ENCODE measurements at places on chromosomes 7 and 10.

DNA sequence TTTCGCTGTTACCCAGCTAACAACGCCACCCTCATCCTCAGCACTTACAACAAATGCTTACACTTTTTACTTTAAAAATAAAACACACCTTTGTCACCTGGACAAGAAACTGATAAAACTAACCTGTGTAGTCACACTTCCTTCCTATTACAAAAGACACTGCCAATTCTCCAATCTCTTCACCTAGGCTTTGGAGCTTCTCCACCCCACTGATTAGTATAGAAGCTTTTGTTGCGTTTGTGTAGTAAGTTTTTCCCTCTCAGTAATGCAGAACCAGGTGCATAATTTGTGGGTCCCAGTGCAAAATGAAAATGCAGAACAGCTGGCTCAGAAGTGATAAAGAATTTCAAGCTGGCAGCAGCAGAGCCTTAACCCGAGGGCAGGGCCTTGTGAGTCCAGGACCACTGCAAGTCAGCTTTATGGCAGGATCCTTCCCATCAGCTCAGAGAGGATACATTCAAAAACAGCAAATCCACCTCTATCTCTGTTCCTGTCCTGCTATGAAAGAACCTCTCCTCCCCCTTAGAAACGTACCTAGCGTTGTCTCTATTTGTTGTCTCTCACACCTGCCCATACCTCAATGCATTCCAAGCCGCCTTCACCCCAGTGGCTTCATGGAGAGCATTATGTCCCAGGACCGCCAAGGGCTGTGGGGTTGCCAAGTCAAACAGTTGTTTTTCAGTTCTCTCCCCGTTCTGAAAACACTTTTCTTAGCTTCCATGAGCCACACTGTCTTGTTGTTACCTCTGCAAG, 40.3 kb upstream of the EGFR start:
- no peak for DNase-seq

- DNase-seq, result no peak
These were observed 20.1 kb downstream of the CNPY1 start for GRCh38 chr7:155526225-155526624.

GRCh38 chr10:97072851-97073665, 112.7 kb downstream of the SLIT1 start:
- peak; percentile 65 for DNase-seq

GRCh38 chr10:85638797-85639196, 727.8 kb downstream of the GRID1 start:
- DNase-seq, result no peak

DNA sequence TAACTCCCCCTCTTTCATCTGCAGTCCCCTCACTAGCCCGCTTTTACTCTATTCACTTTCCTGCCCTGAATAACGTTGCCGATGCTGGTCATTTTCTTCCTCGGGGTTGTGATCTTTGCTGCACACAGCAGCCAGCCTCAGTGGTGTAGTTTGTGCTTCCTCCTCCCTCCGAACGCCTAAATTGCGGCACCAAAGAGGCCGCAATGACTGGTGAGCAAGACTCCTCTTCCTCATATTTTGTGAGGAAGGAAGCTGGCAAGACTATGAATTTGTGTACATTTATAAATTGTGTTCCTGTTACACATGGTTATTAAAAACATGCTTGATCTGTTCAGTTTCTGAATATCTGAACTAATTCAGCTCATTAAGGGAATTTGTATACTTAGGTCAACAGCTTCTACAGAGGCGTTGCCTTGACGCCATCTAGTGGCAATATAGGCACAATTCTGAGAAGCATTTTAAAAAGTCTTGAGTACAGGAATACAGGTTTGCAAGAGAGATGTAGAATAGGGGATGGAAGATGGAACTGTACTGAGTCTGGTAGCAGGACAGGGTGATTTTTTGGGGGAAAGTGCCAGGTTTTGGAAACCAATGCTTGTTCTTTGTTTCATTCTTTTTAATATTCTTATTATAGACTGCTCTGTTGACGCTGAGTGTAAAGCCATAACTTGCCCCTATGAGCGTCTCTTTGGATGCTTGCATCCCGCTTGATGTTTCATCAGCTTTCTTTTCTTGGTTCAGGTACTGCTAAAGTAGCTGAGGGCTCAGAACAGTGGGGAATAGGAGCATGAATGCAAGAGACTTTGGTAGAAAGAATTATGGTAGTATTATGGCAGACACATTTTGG, 4.1 kb upstream of the TAS2R5 start:
- peak; percentile 40 for DNase-seq

- DNase-seq, result no peak
These were observed 27.7 kb upstream of the SLC25A13 start for GRCh38 chr7:96349572-96349971.

DNA sequence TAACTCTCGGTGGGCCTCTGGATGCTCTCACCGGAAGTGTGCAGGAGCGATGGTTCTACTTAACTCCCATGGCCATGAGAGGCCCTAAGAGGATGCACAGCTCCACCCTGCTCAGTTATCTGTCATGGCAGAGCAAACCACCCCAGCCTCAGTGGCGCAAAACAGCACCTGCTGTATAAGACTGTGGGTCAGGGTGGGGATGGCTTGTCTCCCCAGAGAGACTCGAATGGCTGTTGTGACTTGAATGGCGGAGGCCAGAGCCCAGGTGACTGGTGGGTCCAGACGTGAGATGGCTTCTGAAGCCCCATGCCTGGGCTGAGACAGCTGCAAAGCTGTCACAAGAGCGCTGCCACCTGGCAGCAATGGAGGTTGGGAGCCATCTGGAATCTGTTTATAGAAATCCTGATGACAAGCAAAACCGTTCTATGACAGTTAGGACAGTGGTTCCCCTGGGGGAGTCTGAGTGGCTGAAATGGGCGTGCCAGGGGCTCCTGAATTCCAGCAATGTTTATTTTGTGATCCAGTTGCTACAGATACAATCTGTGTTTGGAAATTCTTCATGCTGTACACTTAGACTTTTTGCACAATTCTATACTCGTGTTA, 490.5 kb downstream of the TCERG1L start:
- DNase-seq, result no peak

GRCh38 chr7:36887969-36888368, 163.7 kb upstream of the AOAH start:
- no peak for DNase-seq

DNA sequence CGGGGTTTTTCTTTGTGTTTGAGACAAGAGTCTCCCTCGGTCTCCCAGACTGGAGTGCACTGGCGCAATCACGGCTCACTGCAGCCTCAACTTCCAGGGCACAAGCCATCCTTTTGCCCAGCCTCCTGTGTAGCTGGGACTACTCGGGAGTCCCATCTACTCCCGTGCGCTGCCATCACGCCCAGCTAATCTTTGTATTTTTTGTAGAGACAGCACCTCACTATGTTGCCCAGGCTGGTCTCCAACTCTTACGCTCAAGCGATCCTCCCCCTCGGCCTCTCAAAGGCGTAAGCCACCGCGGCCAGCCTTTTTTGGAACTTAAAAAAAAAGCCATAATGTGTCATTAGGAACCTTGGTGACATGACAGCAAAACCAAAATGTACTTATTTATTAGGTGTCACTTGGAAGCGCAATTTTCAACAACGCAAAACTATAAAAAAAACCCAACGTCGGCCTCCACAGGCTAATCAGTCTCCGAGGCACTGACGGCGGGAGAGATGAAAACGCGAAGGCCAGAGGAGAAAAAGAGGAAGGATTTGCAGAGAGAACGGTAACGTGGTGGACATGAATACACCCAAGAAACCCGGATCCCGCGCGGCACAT, 911 bp upstream of the HNRNPH3 start:
- DNase-seq, result no peak

DNA sequence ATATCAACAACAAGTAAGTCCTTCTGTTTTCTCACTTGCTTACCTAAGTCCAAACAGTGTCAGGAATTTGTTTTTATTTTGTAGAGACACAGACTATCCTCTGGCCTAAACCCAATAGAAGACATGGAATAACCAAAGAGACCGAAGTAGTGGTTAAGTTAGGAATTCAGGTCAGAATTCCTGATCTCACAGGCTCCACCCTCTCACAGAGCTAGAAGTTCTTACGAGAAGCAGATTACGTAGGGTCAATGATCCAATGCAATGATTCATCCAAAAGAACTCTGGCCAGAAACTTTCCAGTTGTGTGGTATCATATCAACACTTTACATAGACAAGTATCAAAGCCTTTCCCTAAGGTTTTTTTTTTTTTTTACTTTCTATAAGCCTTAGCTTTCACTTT, 73.8 kb downstream of the IQUB start:
- DNase-seq, result no peak

DNA sequence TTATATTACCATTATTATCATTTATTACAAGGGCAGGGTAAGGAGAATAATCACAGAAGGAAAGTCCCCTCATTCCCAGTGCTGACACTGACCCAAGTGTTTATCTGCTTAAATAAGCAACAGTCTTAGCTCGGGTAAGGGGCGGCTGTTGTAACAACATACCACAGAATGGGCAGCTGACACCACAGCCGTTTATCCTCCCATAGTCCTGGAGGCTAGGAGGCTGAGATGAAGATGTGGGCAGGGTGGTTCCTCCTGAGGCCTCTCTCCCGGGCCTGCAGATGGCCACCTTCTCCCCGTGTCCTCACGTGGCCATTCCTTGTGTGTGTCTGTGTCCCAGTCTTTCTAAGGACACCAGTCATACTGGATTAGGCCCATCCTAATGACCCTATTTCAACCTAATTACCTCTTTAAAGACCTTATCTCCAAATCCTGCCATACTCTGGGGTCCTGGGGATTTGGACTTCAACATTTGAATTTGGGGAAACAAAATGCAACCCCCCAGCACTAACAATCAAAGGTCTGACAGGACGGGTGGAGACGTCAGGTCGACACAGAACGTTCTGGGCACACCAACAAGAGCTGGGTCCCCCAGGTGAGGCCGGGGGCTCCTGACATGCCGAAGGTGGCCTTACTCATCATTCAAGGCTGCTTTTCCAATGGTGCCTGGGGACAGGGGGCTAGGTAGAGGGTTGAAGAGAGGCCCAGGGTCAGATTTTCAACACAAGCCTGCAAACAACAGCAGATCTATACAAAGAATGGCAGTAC, 93.5 kb downstream of the TNS3 start:
- no peak for DNase-seq

All from CD4-positive, alpha-beta T cell treated with Interleukin-6 at 100 ng/mL for 8 hours (primary cell).